ENCODE measurements at places on chromosomes 3 and 15.

GRCh38 chr15:58451826-58452225 lies 20.0 kb downstream of the LIPC start:
- no peak for DNase-seq

DNA sequence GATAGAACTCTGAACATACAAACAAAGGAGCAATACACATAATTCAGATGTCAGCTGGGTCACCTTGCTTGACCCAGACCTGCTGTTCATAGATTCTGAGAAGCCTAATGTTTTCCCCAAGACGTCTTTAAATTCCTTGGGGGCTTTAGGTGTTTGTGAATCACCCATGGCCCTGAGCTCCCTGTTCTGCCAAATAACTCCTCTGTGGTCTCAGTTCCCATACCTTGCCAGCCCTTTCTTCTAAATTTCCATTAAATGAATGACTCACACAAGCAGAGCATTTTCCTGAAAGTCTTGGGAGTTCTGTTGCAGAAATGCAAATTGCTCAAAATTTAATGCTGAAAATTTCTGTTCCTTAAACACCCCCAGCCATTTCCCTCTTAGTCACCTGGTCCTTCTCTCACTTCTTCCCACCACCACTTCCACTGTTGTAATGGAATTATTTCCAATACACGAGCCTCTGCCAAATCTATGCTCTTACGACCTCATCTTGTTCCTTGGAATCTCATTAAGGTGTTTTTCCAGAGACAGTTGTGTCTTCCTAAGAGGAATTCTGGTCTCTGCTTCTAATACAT lies 33.4 kb upstream of the PSMD6 start:
- no peak for DNase-seq

DNA sequence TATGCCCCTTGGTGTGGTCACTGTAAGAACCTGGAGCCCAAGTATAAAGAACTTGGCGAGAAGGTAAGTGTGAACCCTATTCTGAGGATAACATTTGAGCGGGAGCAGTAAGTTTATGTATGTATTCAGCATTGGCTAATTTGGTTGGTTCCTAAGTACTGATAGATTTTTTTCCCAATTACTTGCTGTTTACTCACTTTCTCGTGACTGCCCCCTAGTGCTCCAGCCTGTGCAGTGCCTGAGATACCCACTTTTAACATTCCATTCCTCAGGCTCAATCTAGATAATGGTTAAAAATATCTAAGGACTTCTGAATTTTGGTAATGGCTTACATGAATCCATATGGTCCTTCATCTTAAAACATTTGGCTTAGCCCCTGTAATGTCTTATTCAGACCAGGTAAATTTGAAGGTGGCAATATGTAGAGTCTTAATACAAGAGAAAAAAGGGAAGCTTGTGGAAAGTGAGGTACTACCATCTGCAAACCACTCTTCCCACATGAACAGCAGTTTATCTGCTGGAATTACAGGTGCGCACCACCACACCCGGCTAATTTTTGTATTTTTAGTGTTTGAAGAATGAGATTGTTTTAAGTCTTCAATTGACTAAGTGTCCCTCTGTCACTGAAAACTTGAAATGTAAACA lies 7.1 kb downstream of the ELL3 start:
- DNase-seq = peak; percentile 9

DNA sequence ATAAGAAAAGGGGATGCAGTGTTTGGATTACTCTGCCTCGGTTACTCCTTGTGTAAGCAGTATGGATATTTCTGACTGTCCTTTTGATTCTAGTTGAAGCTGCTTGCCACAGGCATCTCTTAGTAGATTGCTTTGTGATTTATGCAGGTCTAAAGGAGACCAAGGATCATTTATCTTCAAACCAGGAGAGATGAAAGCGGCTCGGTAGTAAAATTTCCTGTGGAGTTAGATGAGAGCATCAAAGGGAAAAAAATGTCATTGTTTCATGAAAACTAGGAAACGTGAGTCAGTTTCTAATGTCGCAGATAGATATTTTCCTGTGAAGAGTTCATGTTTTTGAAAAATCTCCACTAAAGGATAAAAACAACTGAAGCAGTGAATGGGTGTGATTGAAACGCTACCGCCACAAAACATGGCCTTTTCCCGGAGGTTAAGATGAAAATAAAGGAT lies 254.0 kb upstream of the TBL1XR1 start:
- DNase-seq = no peak

DNA sequence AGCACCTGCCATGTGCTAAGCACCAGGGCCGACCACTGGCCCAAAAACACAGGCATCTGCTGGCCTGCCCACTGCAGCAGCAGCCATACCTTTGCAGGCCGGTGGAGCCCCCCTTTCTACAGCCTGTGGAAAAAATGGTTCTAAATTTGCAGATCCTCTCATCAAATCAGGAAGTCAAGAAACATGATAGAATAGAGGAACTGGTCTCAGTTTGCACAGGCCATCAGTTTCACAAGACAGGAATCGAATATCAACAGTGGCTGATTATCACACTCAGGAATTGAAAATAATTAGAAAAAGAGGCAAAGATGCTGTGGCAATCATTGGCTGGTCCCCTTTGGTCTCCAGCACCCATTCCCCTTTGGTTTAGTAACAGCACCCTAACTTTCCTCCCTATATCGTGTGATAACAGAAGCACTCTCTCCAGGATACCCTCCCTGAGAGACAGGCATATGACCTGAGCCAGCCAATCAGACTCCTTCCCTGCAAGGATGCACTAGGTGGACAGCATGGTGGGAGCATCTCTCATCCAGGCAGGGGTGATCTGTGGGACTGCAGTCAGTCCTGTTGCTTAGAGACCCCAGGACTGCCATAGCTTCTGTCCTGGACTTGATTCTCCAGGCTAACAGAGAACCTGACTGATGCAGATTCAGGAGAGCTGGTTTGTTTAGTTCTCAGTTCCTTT lies 3.5 kb upstream of the PAK6 start:
- no peak for DNase-seq

Measured in NCI-H774 (cell line).